NCI-H774 (cell line): ENCODE measurements at places on chromosomes 2 and 18.

DNA sequence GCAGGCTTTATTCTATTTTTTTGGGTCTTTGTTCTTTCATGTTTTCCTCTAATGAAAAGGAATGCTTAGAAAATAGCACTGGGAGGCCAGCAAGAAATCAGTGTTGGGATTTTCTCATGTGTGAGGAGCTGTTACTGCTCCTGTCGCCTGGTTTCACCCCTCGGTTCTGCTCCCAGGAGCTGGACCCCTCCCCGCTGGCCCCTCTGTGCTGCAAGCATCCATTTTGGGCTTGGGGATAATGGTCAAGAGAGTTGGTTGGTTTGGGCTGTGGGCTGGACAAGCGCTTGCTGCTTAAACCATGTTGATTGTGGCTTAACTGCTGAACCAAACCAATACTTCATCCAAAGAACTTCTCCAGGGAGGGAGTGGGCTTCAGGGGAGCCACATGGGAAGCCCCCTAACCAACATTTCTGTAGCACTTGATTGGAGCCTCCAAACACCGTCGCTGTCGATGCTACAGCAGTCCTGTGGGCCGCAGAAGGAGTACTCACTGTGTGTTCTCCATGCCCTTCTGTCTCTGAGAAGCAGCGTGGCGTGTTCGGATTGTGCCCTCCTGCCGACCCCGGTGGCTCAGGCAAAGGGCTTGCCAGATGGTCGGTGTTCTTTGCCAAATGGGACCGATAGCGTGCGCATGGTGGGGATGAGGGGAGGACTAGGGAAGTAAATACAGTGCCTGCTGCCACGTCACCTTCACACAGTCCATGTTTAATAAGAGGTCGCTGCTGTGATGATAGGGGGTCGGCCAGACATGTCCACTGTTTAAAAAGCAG is 40.0 kb downstream of the AGAP1 start:
- DNase-seq = no peak

GRCh38 chr2:19893520-19894133 is 8.2 kb downstream of the TTC32 start:
- DNase-seq = no peak

DNA sequence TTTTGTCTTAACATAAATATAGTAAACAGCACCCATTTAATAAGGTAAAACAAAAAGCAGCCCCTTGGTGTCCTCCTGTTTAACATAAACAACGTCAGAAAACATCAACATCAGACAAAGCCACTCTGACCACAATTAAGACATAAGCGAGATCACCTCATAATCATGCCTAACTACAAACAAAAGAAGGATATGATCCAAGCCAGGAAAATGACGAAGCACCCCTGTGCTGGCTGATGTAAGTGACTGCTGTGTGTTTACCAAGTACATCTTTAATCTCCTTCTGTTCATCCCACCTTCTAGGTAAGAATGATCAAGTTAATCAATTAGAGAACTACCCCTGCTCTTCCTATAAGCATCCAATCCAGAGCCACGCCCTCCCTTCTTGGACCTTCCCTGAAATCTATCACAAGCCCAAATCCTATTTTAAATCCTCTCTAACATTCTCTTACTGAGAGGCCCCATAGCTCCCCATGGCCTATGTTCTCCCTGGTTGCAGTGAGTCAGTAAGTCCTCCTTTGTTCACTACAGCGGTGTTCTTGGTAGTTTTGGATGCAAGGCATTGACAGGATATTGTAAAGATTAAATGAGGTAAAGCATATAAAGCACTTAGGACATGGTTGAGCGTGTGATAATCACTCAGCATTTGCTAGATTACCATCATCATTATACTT is 424.2 kb downstream of the TSN start:
- no peak for DNase-seq

DNA sequence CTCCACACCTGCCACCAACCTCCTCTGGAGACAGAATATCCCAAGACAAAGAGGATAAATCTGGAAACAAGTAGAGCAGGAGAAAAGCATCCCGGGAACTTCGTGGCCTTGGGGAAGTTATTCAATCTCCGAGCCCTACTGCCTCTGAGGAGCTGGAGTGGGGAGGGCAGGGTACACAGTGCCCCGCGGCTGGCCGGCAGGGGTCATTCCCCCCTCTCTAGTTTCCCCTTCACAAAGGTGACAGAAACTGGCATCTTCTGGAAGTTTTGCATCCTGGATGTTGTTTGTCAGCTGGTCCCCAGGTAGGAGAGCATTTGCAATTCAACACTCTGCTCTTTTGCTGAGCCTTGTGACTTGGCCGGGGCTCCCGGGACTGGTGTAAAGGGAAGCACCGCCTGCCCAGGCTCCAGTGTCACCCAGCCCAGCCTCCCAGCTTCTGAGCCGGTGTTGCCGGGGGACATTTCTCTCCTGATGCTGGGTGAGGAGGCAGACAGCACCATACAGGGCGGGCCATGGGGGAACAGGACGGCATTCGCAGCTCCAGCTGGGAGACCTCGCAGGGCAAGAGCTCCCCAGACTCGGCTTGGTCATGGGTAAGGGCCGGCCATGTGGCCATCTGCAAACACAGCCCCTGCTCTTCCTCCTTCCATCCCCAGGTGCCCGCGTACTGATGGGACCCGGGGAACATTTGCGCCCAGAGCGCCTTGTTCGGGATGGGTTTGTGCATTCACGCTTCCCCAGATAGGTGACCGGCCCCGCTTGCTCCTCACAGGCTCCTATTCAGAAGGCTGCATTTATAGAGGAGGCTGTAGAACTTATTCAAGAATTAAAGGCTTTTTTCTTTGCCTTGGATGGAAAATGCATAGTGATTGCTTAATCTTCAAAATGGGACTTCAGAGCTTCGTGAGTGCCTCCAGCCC is 7.4 kb upstream of the NTSR2 start:
- DNase-seq = no peak

DNA sequence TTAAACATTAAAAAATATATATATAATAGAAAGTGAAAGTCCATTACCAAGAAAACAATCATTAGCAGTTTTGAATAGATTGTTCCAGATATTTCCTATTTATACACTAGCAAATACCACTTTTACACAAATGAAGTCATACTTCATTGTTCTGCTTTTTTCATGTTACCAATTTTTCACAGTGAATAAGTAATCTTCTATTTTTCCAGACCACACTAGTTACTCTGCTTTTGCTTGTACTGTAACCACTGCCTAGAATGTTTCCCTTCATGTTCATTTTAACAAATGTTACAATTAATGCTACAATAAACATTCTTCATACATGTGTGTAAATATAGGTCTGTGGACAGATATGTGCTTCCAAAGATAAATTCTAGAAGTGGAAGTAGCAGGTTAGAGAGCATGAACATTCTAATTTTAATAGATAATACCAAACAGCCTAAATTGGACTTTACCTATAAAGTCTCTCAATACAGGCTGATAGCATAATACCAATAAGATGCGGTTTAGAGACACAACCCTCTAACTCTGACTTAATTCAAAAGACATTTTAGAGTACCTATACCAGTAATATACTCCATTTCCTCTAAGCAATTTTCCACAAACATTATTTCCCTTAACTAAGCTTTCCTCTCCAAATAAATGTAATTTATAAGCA is 17.0 kb downstream of the ITSN2 start:
- DNase-seq = no peak

GRCh38 chr2:174996622-174997021 is 8.6 kb downstream of the CHN1 start:
- no peak for DNase-seq

DNA sequence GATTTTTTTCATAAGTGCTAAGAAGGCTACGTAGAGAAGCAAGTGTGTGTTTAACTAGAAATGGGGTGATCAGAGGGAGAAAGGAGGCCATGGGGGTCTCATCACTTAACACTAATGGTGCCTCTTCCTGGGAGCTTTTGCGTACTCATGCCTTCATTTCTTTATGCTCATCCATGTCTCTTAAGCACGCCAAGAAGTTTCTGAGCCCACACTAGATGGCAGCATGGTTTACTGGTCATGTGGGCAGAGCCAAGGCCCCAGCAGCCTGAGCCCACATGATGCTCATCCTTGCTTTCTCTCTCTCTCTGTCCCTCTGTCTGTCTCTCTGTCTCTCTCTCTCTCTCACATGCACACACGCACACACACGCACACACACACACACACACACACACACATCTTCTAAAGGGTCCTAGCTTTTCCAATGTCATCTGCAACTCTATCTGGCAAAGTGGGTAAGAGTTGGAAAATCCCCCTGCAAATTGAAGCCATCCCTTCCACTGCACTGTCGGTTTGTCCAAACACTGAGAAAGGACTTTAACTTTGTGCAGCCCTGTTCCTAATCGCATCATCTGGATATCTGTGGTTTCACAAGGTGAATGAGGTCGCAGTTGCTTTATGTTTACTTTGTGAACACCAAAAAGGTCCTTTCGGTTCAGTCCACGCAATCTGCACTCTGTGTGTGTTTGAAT is 137.1 kb upstream of the CCDC68 start:
- no peak for DNase-seq

DNA sequence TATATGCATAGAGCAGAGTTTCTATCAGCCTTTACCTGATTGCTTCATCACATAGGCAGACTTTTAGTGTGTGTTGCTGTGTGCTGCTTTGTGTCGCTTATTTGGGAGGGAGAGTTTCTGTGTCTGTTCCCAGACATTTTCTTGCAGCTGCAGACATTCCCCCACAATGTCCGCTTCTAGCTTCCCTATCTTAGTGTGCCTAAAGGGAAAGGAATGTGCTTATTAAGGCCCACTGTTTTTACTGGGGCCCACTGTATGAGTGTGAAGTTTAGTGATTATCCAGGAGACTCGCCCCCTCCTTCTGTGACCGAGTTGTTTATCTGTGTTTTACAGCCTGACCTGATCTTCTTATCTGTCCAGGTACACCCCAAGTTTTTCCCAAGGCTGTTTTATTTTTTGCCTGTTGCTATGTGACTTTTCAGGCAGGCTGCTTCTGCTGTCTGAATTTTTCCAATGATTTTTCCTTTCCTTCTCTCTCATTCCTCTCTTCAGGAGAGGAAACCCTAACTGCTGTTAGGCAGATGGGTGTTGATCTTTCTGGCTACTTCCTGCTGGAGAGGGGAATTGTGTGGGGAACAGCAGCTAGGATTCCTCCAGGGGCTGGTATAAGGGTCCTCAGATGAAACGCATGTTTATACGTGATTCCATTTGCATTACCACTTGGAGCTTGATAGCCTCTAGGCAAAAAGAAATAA is 47.6 kb downstream of the STK17B start:
- no peak for DNase-seq

- no peak for DNase-seq
Measured at GRCh38 chr18:11809895-11810294, 41.3 kb upstream of the CHMP1B start.

GRCh38 chr2:168039881-168040280 is 207.5 kb downstream of the STK39 start:
- DNase-seq = no peak

DNA sequence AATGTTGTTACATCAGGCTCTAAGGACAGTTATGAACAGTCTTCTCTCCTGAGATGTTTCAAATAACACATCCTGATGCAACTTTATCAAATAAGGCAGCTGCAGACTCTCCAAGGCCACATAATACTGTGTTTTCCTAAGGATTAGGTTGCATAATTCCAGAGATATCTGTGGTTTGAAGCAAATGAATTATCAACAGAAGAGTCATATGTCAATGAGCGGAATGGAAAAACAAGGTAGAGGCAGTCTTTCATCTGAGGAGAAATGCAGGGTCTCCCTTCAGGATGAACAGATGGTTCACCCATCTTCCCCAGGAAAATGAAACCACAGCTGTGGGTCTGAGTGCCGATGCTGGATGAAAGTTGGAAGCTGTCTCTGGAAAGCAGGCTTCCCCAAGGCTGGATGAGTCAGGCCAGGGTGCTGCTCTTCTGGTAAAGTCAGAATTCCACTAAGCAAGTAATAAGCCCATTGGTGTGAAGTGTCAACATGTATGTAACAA is 22.2 kb downstream of the LYG1 start:
- no peak for DNase-seq

GRCh38 chr18:4734021-4734420 is 278.9 kb upstream of the DLGAP1 start:
- DNase-seq = no peak

DNA sequence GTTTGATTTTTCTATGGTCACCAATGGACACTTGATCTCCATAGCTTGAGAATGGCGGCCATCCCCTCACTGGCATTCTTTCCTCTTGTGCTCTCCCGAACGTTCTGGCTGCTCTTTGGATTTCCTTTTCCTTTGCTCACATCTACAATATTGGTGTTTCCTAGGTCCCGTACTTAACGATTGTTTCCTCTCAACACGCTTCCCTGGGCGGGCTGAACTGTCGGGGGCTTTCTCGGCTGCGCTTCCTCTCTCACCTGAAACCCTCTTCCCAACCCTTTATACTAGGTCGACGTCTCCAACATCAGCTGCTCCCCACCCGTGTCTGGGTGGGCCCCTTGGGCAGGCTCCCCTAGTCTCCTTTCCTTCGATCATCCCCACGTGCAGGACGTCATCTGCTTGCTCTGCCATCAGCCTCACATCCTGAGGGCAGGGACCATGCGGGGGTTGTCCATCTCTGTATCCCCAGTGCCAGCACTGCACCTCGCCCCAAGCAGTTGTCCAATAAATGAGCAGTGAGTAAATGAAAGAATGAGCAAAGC is 634 bp upstream of the DIS3L2 start:
- no peak for DNase-seq

DNA sequence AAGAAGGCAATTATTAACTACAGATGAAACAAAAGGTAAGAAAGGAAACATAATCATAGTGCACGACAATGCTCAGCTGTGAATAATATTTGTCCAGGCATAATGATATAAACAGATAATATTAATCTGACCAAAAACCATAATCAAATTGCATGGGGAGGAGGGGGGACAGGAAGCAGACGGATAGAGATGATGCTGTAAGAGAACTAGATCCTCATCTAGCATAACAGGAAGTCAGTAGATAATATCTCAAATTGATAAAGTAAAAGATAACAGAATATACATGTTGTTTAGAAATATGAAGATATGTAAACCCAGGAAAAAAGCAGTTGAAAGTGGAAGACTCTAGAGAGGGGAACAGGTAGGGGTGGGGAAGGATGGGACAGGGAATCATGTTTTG is 84.9 kb upstream of the TGFA start:
- DNase-seq = no peak

- no peak for DNase-seq
Measured at GRCh38 chr18:30086351-30086750, 956.2 kb downstream of the DSC3 start.

GRCh38 chr2:64797881-64798575 is 144.3 kb upstream of the SERTAD2 start:
- DNase-seq = peak; percentile 24

- no peak for DNase-seq
Measured at GRCh38 chr2:2747797-2748301, 416.8 kb upstream of the MYT1L start.

GRCh38 chr2:46956981-46957531 is 41.5 kb upstream of the MCFD2 start:
- no peak for DNase-seq

DNA sequence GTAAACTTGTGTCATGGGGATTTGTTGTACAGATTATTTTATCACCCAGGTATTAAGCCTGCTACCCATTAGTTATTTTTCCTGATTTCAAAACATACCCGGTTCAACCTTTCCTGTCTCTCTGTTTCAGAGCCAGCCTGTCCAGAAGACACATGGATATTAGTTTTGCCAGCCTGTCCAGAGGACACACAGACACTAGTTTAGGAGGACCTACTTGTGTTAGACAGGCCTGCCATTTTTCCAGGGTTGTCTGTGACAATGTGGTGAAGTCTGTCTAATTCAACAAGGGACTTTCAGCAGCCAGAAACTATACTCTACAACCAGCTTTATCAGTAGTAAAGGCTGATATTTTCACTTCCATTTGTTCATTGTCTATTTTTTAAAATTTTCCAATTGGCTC is 56.1 kb upstream of the DCC start:
- no peak for DNase-seq
